ENCODE measurements at places on chromosomes 16 and 17. TPM values are rescaled to one million over a fixed set of nuclear protein-coding genes. Genes with fewer than 3 reads are reported as not detected.

Gene KRT25
- not detected for total RNA-seq

Gene TUBB3
- total RNA-seq = 2.4 TPM

Gene GUCY2D
- 0.14 TPM for total RNA-seq

Gene FOXN1
- total RNA-seq = 0.14 TPM

Gene IGFBP4
- 184 TPM for total RNA-seq

Gene BICDL2
- 123 TPM for total RNA-seq

Gene SPATA22
- total RNA-seq = not detected

Gene KRT33A
- total RNA-seq = not detected

Gene ITGA2B
- 0.32 TPM for total RNA-seq

Gene DGKE
- 6.7 TPM for total RNA-seq

Gene HOXB9
- total RNA-seq = 19.8 TPM

Gene GINS2
- 1.00 TPM for total RNA-seq

Gene KRT20
- 743 TPM for total RNA-seq

Gene CD68
- 102 TPM for total RNA-seq

Gene ZP2
- not detected for total RNA-seq

Gene EDC4
- 162 TPM for total RNA-seq

Gene CES3
- 326 TPM for total RNA-seq

Gene CA5A
- not detected for total RNA-seq

Gene GGA2
- total RNA-seq = 35.8 TPM

Gene CDK5R1
- 3.4 TPM for total RNA-seq

Gene TXNL4B
- total RNA-seq = 15.5 TPM

Gene OR1G1
- not detected for total RNA-seq

Gene ZG16B
- 15.9 TPM for total RNA-seq

Gene OR1A1
- not detected for total RNA-seq

Gene GRIN2A
- total RNA-seq = 0.14 TPM

Gene SLFN12L
- 1.4 TPM for total RNA-seq

All from transverse colon (tissue), 4 donors.